EL (cell line): ENCODE measurements at places on chromosomes 2 and 18.

DNA sequence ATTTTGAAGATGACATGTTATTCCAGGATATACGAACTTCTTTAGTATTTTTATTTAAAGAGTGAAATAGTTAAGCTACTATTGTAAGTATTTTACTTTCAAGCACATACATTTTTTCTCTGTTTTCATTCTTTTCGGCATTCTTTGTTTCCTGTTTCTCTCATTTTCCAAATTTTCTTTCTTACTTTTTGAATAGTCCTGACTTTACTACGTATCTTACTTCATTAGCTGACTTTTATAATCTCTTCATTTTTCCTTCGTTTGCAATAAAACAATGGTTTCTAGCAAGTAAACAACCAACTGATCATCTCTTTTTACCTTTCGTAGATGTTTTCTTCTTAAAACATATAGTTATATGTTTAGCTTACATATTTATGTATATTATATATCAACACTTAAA lies 11.8 kb downstream of the CAVIN2 start:
- DNase-seq, result no peak

DNA sequence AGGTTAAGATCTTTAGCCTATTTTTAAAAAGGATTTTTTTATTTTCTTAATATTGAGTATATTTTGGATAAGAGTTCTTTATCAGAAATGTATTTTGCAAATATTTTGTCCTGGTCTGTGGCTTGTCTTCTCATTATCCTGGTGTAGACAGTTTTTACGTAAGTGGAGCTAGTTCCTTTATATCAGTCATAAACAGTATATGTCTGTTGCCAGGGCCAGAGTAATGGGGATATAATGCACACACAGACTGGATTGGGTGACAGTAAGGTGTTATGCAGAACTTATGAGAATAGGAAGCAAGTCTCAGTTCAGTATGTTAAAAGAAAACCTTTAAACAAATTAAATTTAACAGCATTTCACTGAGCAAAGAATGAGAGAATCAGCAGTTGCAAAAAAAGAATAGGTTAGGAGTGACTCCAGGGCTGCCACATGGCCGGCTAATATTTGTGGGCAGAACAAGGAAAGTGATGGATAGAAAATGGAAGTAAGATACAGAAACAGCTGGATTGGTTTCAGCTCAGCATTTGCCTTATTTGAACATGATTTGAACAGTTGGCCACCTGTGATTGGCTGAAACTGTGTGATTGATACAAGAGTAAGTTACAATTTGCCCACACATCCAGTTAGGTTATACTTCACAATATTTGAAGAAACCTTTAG lies 61.1 kb upstream of the ZNG1B start:
- no peak for DNase-seq

GRCh38 chr2:231037731-231038482 lies 584 bp downstream of the C2orf72 start:
- peak; percentile 16 for DNase-seq

DNA sequence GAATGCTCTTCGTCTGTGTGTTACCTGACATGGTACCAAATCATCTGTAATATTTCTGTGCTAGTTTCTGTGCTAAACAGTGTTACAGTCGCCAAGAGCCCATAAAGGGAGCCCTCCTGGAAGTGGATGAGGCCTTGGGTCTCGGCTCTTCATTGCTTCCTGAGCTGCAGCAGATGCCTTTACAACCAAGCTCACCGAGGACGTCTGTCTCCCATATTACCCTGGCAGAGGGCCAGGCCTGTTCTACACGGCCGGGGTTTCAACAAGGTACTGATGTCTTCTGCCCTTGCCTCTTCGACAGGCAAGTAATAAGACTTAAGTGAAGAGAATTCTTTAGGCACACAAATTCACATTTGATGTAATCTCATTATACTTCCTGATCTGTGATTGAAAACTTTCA lies 16.8 kb downstream of the RPL31 start:
- DNase-seq, result no peak

DNA sequence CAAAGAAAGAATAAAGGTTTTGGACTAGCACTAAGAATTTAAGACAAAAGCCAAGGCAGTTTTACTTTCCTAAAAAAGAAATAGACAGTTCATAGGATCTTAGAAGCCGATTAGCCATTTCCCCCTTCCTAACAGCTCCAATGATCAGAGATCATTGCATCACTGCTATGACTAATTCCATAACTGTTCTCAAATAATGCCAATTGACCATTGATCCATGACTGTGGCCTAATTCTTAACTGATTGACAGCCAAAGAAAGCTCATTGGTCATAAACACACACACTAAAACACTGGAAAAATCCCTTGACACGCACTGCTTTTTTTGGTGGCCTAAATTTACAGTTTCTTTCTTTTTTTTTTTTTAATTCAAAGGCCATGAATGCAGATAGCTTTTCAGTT lies 345.0 kb upstream of the ACVR2A start:
- no peak for DNase-seq

DNA sequence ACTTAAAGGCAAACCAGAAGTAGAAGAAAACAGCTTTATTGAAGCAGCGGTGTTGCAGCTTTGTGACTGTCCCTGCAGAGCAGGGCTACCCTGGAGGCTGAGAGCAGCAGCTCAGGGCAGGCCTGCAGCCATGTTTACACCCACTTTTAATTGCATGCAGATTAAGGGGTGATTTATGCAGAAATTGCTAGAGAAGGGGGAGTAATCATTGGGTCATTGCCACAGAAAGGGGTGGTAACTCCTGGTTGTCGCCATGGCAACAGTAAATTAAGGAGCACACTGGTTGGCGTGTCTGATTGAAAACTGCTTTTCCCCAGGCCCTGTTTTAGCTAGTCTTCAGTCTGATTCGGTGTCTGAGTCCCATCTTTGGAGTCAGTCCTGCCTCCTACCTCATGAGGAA lies 195.4 kb upstream of the HDAC4 start:
- DNase-seq, result no peak

- DNase-seq, result no peak
These were observed 263.8 kb downstream of the TCF4 start for GRCh38 chr18:55324166-55324565.

- DNase-seq, result peak; percentile 19
These were observed 259.1 kb downstream of the SS18 start for GRCh38 chr18:25831301-25831701.
